GM04503 (cell line): ENCODE measurements at places on chromosomes 3 and 15.

GRCh38 chr3:152843955-152844354 lies 9.0 kb downstream of the P2RY1 start:
- no peak for DNase-seq

- no peak for DNase-seq
Measured at GRCh38 chr15:37100966-37101215, 542 bp upstream of the MEIS2 start.

DNA sequence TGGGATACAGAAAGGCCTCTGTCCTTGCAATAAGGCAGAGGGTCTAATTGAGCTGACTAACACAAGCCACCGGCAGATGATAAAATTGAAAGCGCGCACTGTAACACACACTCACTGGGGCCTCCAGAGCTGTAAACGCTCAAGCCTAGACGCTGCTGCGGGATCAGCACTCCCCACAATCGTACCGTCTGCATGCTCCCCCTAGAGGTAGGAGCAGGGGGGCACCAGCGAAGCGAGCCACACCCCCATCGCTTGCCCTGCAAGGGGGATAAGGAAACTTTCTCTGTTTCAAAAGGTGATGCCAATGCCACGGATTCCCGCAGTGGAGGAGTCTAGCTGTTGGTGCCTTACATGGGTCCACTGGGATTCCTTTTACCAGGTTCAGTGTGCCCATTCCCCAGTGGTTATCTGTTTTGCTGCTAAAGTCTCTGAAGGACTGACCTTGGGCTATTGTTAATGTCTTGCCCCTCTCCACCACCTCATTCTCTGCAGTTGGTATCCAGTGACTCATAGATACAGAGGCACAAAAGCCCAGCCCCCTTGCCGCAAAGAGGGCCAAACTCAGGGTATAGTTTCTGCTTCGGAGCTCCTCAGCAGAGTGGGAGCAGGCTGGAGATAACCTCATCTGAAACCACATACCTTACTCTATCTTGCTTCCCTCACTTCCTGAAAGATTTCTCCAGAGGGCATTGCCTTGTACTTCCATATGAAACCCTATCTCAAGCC lies 139.3 kb upstream of the KBTBD8 start:
- DNase-seq, result no peak

GRCh38 chr3:58536501-58537411 lies at the start of gene ACOX2:
Gene ACOX2, minus strand, starts transcription at chr3:58537190. Its CDS starts 2,084 bp downstream, at chr3:58535106.
- DNase-seq, result no peak

- no peak for DNase-seq
Measured at GRCh38 chr15:68491415-68492106, 59.6 kb upstream of the ITGA11 start.

- no peak for DNase-seq
Measured at GRCh38 chr3:6508410-6508759, 352.5 kb upstream of the GRM7 start.

DNA sequence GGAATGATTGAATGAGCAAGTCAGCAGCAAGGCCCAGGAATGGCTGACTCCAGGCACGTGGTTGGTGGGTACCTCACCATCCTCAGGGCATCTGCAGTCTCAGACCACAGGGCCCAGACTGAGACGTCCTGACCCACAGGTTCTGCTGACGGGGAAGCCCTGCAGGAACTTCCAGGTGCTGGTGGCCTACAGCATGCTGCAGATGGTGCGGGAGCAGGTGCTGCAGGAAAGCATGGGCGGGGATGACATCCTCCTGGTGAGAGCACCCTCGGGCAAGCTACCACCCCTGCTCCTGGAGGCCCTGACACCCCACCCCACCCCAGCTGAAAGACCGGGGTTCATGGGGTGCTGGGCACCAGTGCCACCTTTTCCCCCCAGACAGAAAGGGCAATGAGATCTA lies 14.1 kb downstream of the TBC1D21 start:
- DNase-seq, result no peak

DNA sequence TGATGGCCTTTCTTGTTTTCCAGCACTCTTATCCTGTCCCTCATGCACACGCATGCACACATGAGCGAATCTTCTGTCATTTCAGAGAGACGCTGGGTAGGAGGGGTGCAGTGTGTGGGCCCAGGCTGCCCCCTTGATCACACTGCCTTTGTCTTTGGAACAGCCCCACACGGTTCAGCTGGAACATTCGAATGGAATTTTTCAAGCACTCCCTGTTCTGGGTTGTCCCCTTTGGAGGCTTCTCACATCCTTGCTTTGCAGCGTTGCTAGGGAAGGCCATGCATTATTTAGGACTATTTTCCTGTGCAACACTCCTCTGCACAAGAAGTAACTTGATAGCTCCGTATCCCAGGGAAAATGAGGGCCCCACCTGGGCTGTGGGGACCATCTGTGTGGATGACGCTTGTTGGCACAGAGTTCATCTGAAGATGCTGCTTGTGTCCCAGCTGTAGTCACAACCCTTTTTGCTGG lies 78.4 kb downstream of the SPSB4 start:
- DNase-seq, result no peak

DNA sequence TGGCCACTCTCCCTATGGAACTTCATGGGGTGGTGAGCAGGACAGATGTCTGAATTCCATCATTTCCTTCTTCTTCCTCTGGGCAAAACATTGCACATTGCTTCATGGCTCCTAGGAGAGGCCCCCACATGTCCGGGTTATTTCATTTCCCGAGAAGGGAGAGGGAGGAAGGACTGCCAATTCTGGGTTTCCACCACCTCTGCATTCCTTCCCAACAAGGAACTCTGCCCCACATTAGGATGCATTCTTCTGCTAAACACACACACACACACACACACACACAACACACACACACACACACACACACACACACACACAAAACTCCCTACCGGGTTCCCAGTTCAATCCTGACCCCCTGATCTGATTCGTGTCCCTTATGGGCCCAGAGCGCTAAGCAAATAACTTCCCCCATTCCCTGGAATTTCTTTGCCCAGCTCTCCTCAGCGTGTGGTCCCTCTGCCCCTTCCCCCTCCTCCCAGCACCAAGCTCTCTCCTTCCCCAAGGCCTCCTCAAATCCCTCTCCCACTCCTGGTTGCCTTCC lies 1.9 kb downstream of the RHO start:
- peak; percentile 63 for DNase-seq

DNA sequence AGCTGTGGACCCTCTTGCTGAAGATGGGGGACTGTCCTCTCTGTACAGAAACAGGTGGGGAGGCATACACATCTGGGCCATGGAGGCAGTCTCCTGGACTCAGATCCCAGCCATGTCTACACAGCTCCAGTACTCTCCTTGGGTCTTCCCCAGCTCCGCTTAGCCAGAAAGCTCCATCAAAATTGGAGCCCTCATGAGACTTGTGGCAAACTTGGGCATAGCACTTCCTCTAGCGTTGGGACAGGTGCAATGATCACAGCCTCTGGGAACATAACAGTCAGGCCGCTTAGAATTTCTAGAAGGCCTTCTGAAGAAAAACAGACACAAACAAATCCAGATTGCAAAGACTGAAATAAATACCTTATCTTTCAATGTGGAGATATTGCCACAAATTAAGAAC lies 634.3 kb upstream of the GOLIM4 start:
- no peak for DNase-seq

GRCh38 chr3:14793126-14793857 lies 25.5 kb upstream of the FGD5 start:
- no peak for DNase-seq

DNA sequence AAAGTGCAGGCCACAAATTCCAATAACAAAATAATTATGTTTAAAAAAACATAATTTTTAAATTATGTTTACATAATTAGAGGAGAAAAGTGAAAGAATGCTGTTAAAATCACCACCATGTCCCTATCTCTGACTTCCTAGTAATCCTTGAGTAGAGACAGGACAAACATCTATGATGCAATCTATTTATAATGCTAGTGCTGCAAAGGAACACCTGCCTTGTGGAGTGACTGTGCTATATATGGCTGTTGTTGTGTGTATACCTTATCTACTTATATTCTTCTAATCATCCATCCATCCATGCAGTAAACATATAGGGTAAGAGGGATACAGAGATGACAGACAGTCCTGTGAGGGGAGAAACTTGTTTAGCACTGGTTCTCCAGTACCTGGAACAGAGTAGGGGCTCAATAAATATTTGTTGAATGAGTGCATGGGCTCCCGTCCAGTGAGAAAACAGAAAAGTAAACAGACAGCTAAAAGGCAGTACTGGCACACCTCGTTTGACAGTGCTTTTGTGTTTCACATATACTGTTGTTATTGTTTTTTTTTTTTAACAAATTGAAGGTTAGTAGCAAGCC lies 229.3 kb upstream of the UBE2E1 start:
- DNase-seq, result no peak
